ENCODE measurements at places on chromosomes 5 and 9. TPM values are rescaled to one million over a fixed set of nuclear protein-coding genes. Genes with fewer than 3 reads are reported as not detected.

Gene TPM2
- 3.5 TPM for total RNA-seq

Gene RGS7BP
- total RNA-seq = not detected

Gene F12
- total RNA-seq = 6.0 TPM

Gene GNA14
- 0.05 TPM for total RNA-seq

Gene KIF27
- total RNA-seq = 4.7 TPM

Gene STPG3
- not detected for total RNA-seq

Gene TMEM174
- not detected for total RNA-seq

Gene ORM2
- total RNA-seq = not detected

Gene NR5A1
- not detected for total RNA-seq

Gene C9
- 0.05 TPM for total RNA-seq

Gene TEX48
- total RNA-seq = not detected

Gene MRRF
- total RNA-seq = 94.4 TPM

Gene NDUFS6
- 88.1 TPM for total RNA-seq

Gene PTPRD
- 1.9 TPM for total RNA-seq

Gene EPB41L4A
- total RNA-seq = 0.42 TPM

Gene SPINK9
- total RNA-seq = not detected

Gene PCDHB16
- 0.75 TPM for total RNA-seq

Gene ADAMTS19
- total RNA-seq = not detected

Gene CCIN
- not detected for total RNA-seq

Gene TXNDC8
- not detected for total RNA-seq

Gene HEXB
- total RNA-seq = 809 TPM
